Mammary epithelial cell (primary cell): ENCODE measurements at places on chromosomes 4 and X.

DNA sequence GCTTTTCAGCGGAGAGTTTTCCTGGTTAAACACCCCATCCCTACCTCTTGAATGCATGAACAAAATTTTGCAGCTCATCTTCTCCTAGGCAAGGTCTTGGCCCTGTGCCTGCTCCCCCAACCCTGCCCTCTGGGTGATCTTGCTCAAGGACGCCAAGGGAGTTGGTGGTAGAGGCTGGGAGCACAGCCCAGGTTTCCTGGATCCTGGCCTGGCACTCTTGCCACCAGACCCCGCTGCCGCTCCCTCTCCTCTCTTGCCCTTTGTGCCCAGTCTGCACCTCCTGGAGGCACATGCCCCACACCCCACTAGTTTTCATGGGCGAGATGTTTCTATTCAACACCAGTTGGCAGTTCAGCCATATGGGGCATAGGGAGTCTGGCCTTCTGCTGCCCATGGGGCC lies 37.3 kb downstream of the TSC22D3 start:
- DNase-seq: no peak

DNA sequence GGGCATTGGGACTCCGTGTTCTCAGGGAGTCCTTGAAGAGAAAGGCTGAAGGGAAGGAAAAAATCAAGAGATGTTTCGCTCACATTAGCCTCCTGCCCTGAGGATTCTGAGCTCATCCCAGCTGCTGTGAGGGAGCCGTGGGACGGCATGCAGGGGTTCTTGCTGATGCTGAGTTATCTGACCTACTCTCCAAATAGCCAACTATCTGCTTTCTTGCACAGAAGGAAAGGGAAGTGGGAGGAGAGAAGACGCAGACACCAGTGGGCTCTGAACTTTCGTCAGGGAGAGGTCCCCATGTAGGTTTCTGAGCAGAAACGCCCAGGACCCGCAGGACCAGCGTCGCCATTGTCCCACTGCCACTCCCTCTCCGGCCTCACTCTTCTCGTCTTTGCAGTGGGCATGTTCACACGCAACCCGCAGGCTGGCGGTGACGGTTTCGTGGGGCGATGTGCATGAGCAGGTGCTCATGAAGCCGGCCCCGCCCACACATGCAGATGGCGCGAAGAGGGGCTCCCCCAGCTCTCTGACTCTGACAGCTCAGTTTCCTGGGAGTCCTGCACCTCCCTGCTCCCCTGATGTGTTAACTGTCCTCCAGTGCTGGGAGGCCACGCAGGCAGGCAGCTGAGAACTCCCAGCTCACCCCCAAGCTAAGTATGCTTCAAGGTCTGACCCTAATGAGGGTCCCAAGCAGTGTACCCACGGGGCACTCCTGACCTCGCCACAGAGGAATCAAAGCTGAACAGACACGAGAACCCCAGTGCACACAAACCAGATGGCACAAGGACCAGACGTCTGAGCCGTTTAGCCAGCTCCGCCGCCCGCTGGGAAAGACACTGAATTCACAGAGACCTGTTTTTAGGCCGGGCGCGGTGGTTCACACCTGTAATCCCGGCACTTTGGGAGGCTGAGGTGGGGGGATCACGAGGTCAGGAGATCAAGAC lies 13.6 kb upstream of the ABLIM2 start:
- no peak for DNase-seq

DNA sequence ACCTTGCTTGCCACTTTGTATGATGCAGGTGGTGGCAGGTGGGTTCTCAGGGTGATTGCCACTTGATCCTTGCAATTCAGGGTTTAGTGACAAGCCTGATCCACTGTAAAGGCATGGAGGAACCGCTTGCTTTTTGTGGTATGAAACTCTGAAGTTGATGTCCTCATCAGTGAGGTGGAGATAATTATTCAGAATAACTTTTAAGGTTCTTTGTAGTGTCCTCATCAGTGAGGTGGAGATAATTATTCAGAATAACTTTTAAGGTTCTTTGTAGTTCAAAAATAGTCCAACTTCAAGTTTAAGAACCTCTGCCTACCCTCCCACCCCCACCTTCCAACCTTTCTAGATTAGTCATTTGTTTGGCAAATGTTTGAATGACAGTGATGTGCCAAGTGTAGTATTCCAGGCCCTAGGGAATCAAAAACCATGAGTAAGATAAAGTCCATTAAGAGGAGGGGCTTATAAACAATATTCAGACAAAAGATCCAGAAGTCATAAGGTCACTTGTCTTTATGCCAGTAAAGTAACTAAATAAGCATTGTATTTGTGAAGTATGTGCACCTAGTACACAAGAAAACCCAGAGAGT lies 51.2 kb downstream of the DCUN1D4 start:
- DNase-seq: peak; percentile 2

GRCh38 chr4:101145021-101145420 lies 202.3 kb downstream of the PPP3CA start:
- no peak for DNase-seq

GRCh38 chr4:48247878-48248558 lies 21.6 kb downstream of the TEC start:
- DNase-seq: no peak

DNA sequence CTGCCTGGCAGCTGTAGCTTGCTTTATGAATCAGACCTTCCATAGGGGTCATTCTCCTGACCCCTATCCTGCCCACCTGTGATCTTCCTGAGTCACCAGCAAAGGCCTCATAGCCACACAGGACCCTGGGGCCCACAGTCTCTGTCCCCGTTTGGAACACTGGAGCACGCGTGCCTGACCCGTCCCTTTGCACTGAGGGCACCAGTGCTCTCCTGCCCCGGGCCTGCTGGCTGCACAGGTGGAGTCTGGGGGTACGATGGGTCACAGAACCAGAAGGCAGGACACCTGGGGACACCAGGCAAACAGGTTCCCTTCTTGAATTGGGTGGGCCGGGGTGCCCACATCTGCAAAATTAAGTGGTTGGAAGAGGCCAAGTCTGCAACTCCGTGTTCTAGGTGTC lies 97.2 kb downstream of the CPZ start:
- DNase-seq: no peak

DNA sequence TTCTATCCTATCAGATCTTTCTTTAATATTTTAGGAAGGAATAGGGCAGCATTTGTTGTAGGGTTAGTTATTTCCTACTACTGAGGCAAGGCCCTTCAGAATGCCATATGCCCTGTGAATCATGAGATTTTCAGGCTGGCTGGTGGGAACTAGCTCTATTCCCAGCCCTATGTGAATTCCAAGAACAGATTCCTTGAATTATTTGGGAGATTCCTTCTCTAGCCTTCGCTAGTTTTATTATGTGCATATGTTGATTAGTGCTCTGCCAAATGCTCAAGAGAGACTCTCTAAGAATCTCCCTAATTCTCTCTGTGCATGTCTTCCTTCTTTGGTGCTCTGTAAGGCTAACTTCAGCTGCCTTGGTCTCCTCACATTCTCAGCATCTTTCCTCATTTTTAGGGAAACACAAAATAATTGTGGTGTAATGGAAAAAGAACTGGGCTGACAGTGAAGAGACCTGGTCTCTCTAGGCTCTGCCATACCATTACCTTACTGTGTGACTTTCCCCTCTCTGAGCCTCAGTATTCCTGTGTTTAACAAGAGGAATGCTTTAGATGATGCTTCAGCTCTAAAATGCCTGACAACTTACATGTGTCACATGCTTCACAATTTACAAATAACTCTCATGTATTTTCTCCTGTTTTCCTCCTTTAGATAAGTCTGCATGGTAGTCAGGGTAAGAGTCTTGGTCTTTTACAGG lies 79.7 kb downstream of the VMA21 start:
- no peak for DNase-seq

- no peak for DNase-seq
These were observed 44.1 kb downstream of the FGFBP1 start for GRCh38 chr4:15894393-15894792.

GRCh38 chr4:187396106-187396505 lies 599.5 kb upstream of the ZFP42 start:
- DNase-seq: no peak

- no peak for DNase-seq
These were observed 144.3 kb upstream of the STX18 start for GRCh38 chr4:4685810-4686795.

- DNase-seq: no peak
These were observed 154.7 kb downstream of the BEND2 start for GRCh38 chrX:18065956-18066355.

GRCh38 chr4:16023776-16024408 lies 59.9 kb downstream of the PROM1 start:
- peak; percentile 38 for DNase-seq

- DNase-seq: no peak
These were observed 329.1 kb downstream of the GALNTL6 start for GRCh38 chr4:172142281-172142741.

DNA sequence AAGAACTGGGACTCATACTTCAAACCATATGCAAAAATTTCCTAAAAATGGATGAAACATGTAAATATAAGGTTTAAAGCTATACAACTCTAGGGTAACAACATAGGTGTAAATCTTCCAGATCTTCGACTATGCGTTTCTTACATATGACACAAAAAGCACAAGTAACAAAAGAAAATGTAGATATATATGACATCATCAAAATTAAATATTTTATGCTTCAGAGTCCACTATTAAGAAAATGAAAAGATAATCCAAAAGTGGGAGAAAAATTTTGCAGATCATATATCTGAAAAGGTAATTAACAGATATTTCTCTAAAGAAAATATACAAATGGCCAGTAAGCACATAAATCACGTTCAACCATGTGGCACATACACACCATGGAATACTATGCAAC lies 164.2 kb upstream of the ACTRT1 start:
- DNase-seq: no peak

- no peak for DNase-seq
These were observed 5.6 kb downstream of the PRDM5 start for GRCh38 chr4:120916937-120917336.

GRCh38 chr4:59956366-59956765 lies 1243.8 kb upstream of the ADGRL3 start:
- no peak for DNase-seq

- no peak for DNase-seq
These were observed 25.0 kb downstream of the ADGRA3 start for GRCh38 chr4:22490718-22491315.

DNA sequence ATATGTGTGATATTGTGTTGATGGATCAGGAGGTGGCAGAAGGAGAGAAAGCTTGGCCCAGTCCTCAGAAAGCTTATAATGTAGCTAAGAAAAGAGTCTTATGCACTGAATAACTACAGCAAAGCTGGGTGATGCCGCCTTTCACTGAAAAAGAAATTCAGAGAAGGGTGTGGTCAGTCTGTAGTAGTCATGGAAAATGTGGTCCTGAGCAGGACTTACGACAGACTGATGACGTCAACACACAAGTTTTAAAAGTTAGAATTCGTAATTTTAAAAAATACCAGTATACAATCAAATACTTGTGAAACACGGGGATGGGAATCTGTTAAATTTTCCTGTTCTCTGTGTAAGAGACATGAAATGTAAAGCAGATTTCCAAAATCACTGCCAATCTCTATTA lies 87.0 kb upstream of the RAPGEF2 start:
- no peak for DNase-seq

DNA sequence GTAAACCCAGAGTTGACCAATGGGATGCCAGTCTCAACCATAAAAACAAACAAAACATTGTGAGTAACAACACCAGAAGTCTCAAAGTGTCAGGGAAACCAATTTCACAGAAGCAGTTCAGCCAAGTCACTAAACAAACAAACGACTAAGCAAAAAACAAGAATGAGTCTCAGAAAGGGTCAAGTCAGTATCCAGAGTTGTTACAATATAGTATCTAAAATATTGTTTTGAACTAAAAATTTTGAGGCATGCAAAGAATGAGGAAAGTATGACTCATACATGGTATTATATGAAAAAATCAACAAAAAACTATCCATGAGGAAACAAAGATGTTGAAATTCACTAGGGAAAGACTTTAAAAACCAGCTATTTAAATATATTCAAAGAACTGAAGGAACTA lies 70.6 kb downstream of the AR start:
- peak; percentile 49 for DNase-seq

DNA sequence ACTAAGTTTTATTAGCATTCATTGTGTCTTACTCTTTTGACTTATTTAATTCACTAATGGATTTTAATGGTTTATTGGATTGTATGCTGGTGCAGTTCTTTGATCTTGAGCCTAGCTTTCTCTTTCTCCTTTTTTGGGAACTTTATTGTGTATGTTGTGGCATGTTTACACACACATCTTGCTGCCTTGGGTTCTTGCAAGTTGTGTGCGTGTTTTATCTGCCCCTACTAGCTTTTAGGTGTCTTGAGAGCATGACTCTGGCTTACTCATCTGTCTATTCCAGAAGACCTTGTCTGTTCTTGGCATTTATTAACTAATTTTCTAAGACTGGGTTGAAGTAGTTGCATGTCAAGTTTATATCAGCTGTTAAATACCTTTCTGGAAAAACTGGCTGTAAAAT lies 2.7 kb downstream of the TMEM165 start:
- peak; percentile 83 for DNase-seq

DNA sequence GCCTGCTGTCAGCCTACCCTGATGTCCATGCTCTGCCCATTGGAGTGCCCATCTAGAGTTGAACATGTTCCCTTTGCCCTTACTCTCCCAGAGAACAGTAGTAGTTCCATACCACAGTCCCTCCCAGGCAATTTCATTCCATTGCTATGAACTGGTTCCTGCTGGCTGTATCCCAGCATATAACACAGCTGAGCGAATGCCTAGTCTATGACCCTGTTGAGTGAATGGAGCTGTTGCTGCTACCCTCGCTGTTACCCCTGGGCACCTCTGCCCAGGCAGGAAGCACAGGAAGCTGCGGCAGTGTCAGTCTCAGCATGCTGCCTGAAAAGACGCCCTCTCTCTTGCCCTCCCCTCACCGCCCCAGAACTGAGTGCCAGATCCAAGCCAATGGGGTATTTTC lies 73.3 kb downstream of the SOX3 start:
- DNase-seq: peak; percentile 2

DNA sequence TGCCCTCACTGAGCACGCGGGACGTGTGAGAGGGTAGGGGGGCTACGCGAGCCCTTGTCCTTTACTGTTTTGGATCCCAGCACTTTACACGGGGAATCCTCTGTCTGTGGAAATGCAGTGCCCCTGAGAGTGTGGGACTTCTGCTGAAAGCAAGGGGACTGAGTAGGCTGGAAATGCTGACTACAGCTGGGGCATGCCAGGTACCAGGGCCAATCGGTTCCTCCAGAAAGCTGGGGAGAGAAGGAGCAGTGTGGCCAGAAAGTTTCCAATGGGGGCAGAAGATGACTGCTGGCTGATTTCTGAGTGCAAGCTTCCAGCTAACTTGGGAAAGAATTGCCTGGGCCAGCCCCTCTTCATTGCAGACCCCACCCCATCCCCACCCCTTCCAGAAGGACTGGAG lies 1.5 kb downstream of the NHSL2 start:
- no peak for DNase-seq

DNA sequence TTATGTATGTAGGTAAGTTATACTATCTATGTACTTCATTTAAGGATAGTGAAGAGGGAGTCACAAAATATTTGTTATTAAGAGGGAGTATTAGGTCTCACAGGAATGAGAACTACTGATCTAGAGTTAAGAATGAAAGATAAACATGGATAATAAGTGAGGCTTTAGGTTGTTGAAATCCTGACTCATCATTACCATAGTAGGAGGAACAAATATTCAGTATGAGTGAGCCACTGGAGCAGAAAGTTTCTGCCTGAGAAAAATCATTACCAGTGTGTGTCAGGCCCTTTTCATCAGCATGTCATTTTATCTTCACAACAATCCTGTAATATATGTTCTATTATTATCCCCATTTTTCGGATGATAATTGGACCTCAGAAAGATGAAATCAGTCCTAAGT lies 27.2 kb upstream of the IGSF1 start:
- DNase-seq: no peak

- no peak for DNase-seq
These were observed 3.2 kb upstream of the KLF8 start for GRCh38 chrX:56228914-56229313.

GRCh38 chrX:68915778-68916177 lies 87.0 kb downstream of the EFNB1 start:
- no peak for DNase-seq

- DNase-seq: no peak
These were observed 4.3 kb upstream of the SPON2 start for GRCh38 chr4:1176398-1177273.
